ENCODE measurements at places on chromosomes 7 and 10.

- DNase-seq: no peak
Measured at GRCh38 chr7:110095372-110096052, 995.4 kb upstream of the LRRN3 start.

DNA sequence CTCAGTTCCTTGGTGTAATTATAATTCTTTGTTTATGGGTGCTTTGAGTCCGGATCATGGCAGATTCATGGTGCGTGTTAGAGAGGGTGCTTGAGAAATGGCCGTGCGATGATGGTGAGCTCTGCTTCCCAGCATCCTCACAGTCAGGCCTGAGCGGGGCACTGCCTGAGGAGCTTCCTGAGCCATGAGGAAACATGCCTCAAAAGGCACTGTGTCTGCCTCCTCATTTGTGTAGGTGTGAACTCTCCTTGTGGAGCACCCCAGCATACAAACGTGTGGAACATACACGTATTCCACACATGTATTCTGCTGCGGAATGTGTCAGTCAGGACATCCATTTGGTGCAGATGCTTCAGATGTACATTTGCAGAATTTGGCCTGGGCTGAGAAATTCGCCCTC is 205.4 kb downstream of the CELF2 start:
- DNase-seq: no peak

DNA sequence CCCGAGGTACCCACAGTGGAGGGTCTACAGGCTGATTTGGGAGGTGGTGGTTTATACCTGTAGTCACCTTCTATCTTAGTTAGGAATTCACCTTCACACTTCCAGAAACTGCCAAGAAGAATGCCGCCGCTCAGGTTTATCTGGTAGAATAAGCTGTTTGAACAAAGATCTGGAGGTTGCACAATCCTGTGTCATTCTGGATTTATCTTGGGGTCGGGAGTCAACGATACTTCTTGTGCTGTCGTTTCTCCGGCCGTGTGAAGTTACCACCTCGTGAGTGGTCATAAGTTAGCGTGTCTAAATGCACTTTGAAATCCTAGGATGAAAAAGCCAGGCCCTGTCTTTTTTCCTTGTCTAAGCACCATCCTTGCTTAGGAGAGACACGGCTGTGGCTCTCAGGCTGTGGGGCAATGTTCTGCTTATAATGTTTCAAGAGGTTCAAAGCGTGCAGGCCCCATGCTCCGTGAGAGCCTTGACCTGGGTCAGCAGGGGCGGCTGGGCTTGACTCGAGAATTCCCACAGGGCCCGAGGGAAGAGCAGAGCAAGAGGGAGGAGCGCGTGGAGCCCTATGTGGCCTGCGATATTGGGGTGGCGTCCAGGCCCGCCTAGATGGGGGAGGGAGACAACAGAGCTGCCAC is 35.5 kb downstream of the GRIFIN start:
- no peak for DNase-seq

DNA sequence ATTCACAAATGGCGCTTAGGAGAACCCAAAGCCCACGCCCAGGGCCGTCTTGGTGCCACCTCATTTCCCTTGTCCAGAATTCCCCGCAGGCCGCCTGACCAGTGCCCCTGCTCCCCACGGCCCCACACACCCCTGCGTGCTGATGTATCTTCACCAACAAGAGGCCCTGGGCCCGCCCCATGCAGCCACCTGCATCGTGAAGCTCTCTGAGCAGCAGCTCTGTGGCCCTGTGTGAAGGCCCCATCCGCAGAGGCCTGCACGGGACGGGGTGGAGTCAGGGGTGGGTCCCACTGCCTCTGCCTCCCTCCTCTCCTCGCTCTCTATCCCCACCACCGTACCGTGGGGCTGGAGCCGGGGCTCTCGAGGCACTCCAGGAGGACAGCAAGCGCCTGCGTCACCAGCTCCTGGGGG is 14.7 kb downstream of the BRAT1 start:
- DNase-seq: no peak

GRCh38 chr10:124625831-124626238 is 118.3 kb downstream of the FAM53B start:
- DNase-seq: no peak

- peak; percentile 9 for DNase-seq
Measured at GRCh38 chr7:141737118-141737835, 881 bp upstream of the SSBP1 start.

DNA sequence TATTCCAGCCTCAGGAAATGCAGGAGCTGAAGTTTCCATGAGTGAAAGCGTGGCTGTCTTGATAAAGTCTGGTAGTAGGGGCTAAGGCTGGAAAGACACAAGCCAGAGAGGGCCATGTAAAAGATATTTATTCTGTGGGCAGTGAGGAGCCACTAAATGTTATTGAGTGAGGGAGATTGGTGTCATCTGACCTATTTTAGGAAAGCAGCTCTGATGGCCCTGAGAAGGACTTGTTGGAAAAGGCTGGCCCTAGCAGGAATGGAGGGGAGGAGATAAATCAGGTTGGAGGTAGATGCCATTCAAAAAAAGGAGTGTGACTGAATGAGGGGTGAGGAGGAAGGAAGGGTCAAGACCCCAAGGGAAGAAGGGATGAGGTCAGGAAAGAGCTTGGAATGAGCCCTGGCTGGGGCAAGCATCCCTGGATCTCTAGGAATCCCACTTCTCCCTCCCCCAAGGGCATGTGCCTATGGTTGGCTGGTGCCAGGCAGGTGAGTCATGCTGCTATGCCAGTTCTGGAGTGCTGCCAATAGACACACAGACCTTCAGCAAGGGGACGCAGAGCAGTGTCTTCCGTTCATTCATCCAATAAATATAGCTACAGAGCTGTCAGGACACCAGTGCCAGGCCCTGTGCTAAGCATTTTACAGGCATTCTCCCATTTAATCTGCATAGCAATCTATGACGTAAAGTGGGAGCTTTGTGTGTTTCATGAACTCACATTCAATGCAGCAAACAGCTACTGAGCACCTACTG is 2.0 kb downstream of the ANKRD2 start:
- DNase-seq: no peak

DNA sequence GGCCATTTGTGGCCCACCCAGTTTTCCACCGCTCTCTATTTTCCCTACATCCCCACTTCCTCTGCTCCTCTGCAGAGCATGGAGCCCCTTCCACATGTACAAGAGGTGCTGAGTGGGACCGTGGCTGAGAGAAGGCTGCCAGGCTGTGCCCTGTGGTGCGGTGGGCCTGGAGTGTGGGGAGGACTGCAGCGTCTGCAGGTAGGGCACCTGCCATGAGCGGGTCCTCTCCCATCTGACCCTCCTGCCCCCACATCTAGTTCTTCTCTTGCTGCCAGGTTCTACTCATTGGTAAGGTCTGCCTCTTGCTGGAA is 145.6 kb upstream of the FAM20C start:
- no peak for DNase-seq

- DNase-seq: no peak
Measured at GRCh38 chr10:99926925-99927720, 82.6 kb downstream of the DNMBP start.

GRCh38 chr7:49775949-49776443 is 2.6 kb downstream of the VWC2 start:
- no peak for DNase-seq

GRCh38 chr7:11605749-11606148 is 226.2 kb downstream of the THSD7A start:
- DNase-seq: no peak

GRCh38 chr10:96863922-96864543 is 31.9 kb downstream of the LCOR start:
- no peak for DNase-seq

GRCh38 chr7:15765753-15766152 is 79.3 kb upstream of the MEOX2 start:
- DNase-seq: no peak

- DNase-seq: no peak
Measured at GRCh38 chr7:132769280-132769679, 193.0 kb upstream of the PLXNA4 start.

DNA sequence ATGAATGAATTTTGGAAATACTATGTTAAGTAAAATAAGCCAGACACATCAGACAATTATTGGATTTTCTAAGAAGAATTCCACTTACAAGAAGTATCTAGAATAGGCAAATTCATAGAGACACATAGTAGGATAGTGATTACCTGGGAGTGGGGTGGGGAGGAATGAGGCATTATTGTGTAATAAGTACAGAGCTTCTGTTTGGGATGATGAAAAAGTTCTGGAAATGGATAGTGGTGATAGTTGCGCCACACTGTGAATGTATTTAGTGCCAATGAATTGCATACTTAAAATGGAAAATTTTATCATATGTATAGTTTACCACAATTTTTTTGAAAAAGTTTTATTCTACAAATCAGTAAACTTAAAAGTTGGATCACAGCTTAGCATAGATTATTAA is 297.2 kb upstream of the KAT6B start:
- DNase-seq: no peak

- DNase-seq: no peak
Measured at GRCh38 chr7:129864042-129864441, 88.7 kb downstream of the UBE2H start.

- DNase-seq: no peak
Measured at GRCh38 chr7:130896051-130896881, 162.3 kb upstream of the KLF14 start.

- DNase-seq: no peak
Measured at GRCh38 chr10:24759672-24760071, 36.0 kb upstream of the ARHGAP21 start.

- DNase-seq: no peak
Measured at GRCh38 chr7:80937336-80937735, 18.5 kb upstream of the SEMA3C start.

- peak; percentile 76 for DNase-seq
Measured at GRCh38 chr10:119206603-119207365, 587 bp upstream of the GRK5 start.

- DNase-seq: no peak
Measured at GRCh38 chr10:3045471-3046209, 21.7 kb upstream of the PFKP start.

DNA sequence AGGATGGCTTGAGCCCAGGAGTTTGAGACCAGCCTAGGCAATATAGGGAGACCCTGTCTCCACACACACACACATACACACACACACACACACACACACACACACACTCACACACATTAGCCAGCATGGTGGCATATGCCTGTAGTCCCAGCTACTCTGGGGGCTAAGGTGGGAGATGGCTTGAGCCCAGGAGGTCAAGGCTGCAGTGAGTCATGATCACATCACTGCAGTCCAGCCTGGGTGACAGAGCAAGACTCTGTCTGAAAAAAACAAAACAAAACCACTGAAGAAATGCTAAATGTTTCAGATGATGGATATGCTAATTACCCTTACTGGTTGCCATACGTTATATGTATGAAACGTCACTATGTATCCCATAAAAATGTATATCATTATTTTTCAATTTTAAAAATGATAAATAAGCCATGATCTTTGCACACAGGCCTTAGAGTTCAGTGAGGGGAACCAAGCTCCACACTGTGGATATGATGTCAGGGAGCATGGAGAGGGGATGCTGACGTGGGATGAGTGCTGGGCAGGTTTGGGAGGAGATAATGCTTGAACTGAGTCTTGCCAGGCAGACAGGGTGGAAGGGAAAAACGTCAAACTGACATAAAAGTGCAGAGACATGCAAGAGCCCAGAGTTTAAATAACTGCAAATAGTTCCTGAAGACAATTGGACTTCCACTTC is 45.9 kb upstream of the ARHGAP12 start:
- no peak for DNase-seq

- no peak for DNase-seq
Measured at GRCh38 chr7:67462781-67463191, 466.2 kb downstream of the TYW1 start.

DNA sequence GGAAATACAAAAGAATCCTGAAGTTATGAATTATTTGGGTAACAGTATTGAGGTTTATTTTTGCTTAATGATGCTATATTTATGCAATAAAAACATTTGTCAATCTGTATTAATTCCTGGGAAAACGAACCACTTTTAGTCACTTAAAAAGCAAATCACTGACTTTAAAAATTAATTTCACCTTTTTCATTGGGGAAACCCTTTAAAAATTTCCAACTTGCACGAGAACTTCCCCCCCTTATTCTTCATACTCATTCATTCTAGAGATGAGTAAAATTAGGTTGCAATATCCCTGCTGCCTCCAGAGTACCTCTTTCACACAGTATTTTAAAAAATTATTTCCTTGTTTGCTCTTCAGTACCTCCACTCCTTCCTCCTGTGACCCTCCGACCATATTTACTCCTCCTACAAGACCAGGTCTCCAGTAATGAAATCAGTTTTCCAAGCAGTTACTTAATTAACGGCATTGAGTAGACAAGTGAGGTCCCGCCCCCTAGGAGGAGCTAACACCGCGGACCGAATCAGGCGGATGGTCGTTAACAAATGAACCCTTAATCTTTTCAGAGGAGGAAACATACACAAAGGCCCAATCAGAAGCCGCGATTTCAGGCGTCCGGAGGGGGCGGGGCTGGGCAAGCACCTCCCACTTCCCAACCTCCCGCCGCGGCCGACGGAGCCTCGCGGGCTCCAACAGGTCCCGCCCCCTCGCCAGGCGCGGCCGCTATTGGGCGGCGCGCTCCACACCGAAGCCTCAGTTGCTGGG is 465 bp upstream of the TRIM24 start:
- DNase-seq: peak; percentile 98

- no peak for DNase-seq
Measured at GRCh38 chr7:86748843-86749719, 105.4 kb downstream of the GRM3 start.

GRCh38 chr10:11017000-11017569 is 587 bp upstream of the CELF2 start:
- DNase-seq: no peak

DNA sequence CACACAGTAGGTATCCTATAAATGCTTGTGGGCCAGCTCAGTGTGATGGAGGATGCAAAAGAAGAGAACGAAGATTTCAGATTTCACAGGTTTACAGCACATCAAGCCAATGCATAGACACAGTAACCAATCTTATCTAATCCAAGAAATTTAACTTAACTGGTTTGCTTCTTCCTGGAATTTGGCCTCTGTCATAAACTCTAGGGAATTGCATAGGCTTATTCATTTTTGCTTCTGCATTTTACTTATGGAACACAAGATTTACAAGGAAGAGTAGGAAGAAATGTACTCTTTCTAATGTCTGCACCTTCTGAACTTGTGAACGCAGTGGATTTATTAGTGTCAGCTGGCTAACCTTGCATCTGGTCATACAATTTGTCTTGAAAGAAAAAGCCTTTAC is 389.4 kb upstream of the NPVF start:
- DNase-seq: no peak
